ENCODE measurements at places on chromosomes 7 and 10.

- no peak for DNase-seq
Measured at GRCh38 chr7:90777465-90777864, 181.3 kb downstream of the CDK14 start.

DNA sequence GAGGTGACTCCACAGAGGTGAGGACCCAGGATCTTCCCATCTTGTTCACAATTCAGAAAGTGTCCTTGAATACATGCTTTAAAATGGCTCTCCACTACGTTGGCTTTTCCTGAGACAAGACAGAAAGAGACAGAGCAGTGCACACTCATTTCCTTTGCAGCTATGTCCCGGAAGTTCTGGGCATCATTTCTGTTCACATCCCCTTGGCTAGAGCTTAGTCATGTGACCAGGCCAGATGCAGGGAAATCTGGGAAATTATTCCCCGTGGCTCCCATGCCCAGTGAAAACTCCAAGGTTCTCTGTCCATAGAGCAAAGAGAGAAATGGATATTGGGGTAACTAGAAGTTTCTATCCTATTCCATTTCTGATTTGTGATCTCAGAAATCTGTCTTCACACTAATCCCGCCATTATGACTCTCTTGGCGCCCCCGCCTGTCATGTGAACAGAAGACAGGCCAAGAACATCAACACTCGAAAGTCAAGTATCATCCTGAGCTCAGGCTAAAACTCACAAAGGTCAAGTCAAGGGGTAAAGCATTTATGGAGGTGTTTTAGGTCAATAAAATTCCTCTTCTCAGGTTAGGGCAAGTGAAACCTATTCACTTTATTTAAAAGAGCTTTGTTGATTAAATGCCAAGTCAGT is 251.4 kb upstream of the HABP2 start:
- DNase-seq = no peak

GRCh38 chr7:30226614-30227268 is 57.7 kb upstream of the ZNRF2 start:
- no peak for DNase-seq

- DNase-seq = no peak
Measured at GRCh38 chr7:122689346-122690109, 9.4 kb downstream of the RNF133 start.

GRCh38 chr10:114548662-114549061 is 109.4 kb downstream of the ABLIM1 start:
- DNase-seq = peak; percentile 38

- no peak for DNase-seq
Measured at GRCh38 chr7:28166982-28167715, 13.4 kb downstream of the JAZF1 start.

DNA sequence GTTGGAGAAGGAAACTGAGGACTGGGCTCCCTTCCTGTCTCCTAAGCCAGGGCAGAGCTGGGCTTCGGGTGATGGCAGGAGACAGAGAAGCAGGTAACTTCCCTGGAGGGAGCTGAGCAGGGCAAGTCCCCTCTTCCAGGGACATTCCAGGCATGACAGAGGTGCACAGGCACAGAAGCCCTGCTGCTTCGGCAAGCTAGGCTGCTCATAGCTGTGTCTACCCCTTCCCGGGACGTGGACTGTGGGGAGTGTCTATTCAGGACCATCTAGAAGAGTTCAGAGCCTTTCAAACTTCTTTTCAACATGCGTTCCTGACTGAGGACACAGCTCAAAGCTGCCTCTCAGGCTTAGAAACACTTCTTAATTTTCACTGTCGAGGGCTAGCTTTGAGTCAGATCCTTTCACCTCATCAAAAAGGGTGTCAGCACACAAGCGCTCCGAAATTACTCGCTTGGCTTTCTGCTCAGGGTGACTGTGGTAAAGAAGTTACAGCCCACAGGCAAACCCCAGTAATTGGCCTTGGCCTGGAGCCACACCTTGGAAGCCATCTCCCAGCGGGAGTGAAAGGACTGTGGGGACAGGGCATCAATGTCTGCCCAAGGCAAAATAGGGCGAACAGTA is 63.7 kb upstream of the STEAP1B start:
- DNase-seq = peak; percentile 53

GRCh38 chr7:125611582-125611981 is 682.0 kb upstream of the POT1 start:
- DNase-seq = no peak

DNA sequence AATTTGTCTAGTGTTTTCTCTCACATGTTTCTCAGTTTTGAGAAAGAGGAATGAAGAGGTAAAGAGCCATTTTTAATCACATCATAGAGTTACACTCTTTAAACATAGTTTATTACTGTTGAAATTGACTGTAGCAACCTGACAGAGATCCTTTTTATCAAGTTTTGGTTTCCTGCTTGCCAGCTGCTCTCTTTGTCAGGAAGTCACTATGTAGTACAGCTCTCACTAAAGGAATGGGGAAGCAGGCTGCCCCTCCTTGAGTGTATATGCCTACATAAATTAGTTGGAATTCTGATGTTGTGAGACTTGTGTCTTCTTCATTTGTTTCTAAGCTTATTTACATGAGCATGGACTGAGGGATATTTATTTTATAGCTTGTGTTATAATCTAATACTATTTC is 1274.0 kb upstream of the CELF2 start:
- no peak for DNase-seq

DNA sequence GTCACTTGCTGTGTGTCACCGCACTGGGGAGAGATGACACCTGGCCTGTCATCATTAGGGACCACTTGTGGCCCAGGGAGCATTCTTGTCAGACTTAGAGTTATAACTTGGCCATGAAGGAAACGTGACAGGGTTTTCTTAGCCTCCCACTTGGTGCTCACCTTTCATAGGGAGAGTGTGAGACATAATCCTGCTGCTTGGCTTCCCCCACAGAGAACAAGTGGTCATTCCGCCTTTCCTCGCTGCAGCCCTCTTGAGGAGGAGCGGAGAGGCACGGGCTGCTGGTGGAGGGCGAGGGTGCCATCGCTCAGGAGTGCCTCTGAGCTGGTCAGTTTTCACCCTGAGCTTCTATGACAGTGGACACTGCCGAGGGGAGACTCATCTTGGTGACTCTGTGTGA is 125.0 kb upstream of the GJD4 start:
- DNase-seq = no peak

GRCh38 chr10:118704711-118705110 is 50.1 kb downstream of the CACUL1 start:
- DNase-seq = no peak

DNA sequence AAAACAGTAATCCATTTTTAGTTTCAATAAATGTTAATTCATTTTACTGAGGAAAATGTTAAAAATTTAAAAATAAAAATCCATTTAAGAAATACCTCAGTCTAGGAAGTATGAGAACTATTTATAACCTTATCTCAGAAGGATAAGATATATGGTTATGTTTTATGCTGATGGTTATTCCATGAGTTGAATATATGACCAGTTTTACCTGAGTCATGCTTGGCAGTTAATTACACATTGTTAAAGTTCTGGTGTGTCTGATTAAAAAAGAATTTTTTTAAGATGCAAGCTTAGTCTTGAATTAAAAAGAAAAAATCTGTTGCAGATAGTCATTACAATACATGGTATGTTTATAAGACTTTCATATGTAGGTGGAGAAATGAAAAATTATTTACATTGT is 191.7 kb downstream of the ARL4A start:
- no peak for DNase-seq

- no peak for DNase-seq
Measured at GRCh38 chr7:82803411-82803810, 359.3 kb downstream of the PCLO start.

All from activated T-cell treated with anti-CD3 and anti-CD28 coated beads, Interleukin-2, amount 50 U/mL, for 48 hours (primary cell).